Gastrocnemius medialis (tissue), 4 donors: ENCODE measurements at places on chromosomes 6 and 20. TPM values are rescaled to one million over a fixed set of nuclear protein-coding genes. Genes with fewer than 3 reads are reported as not detected.

ATG5 gene
- 21.3 TPM for total RNA-seq

LPIN3 gene
- total RNA-seq: 0.56 TPM

C6orf58 gene
- total RNA-seq: not detected

CRISP3 gene
- not detected for total RNA-seq

PRRT1 gene
- 0.49 TPM for total RNA-seq

RAET1L gene
- total RNA-seq: not detected

SASH1 gene
- 42.4 TPM for total RNA-seq

GRCh38 chr20:63562461-63563224 lies 8.7 kb downstream of the FNDC11 start:
- H3K36me3 ChIP-seq: peaks cover 9% of the 10 kb centered on the region
- no peaks in the 10 kb centered on the region for H3K27me3 ChIP-seq
- H3K4me3 ChIP-seq: no peak overlapping the region
- no peak overlapping the region for H3K27ac ChIP-seq
- no peaks in the 10 kb centered on the region for H3K4me1 ChIP-seq

DNA sequence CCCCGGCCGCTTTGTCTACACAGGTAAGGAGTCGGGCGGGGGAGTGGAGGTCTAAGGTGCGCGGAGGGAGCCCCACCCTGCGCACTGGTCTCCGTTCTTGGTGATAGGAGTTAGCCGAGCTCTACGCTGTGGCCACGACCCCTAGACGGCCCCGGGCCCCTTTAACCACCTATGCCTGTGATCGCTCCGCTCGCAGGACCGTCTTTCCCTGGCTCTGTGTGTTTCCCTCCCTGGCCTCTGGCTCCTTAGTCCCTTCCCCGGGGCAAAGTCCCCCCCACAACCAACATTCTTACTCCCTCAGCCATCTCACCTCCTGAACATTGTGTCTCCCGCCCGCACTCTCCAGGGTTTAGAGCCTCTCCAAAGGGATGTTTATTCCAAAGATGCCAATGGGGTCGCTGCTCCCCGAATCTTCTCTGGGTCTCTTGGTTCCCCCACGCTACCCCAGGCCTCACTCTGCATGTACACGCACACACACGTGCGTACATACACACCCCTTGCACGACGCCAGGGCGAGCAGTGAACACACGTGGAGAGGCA lies 50.4 kb downstream of the CPXM1 start:
- H3K27me3 ChIP-seq: peaks cover 63% of the 10 kb centered on the region
- no peak for DNase-seq
- H3K4me1 ChIP-seq: peaks cover 15% of the 10 kb centered on the region
- no peaks in the 10 kb centered on the region for H3K36me3 ChIP-seq
- no peak overlapping the region for H3K4me3 ChIP-seq
- H3K27ac ChIP-seq: no peak overlapping the region

GRCh38 chr20:61099806-61100205 lies 152.3 kb upstream of the CDH4 start:
- H3K27me3 ChIP-seq: no peaks in the 10 kb centered on the region
- H3K36me3 ChIP-seq: no peaks in the 10 kb centered on the region
- no peak overlapping the region for H3K4me3 ChIP-seq
- H3K4me1 ChIP-seq: no peaks in the 10 kb centered on the region
- no peak overlapping the region for H3K27ac ChIP-seq

DNA sequence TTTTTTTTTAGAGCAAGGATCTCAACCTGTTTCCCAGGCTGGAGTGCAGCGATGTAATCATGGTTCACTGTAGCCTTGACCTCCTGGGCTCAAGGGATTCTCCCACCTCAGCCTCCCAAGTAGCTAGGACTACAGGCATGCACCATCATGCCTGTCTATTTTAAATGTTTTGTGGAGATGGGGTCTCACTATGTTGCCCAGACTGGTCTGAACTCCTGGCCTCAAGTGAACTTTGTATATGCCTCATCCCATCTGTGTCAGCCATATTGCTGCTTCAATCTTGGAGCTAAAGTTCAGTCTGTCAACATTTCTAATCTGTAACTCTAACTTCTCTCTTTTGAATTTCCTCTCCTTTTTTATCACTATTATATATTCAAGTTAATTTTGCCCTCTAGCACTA lies 54.3 kb downstream of the CD164 start:
- no peaks in the 10 kb centered on the region for H3K36me3 ChIP-seq
- no peaks in the 10 kb centered on the region for H3K27me3 ChIP-seq
- H3K27ac ChIP-seq: no peak overlapping the region
- no peak overlapping the region for H3K4me3 ChIP-seq

- no peaks in the 10 kb centered on the region for H3K27me3 ChIP-seq
- no peaks in the 10 kb centered on the region for H3K36me3 ChIP-seq
- no peaks in the 10 kb centered on the region for H3K4me1 ChIP-seq
- no peak overlapping the region for H3K4me3 ChIP-seq
These were observed 12.3 kb upstream of the COL9A1 start for GRCh38 chr6:70315079-70315751.

DNA sequence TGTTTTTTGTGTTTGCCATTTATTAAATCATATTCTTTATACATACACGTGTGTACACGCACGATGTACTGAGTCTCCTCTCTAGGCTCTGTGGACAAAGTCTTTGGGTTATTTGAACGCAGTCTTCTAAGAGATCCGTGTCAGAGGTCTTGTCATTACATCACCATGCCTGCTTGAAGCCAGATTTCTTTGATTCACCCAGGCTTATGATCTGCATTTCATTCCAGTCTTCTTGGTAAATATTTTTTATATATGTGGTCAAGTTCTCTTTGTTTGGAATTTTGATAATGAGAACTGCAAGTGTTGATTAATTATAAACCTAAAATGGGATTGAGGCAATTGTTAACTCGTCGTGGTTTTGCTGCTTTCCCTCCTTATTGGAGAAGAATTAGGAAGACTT lies 34.6 kb downstream of the KCNS1 start:
- H3K27ac ChIP-seq: no peak overlapping the region
- no peaks in the 10 kb centered on the region for H3K27me3 ChIP-seq
- no peak for DNase-seq

DNA sequence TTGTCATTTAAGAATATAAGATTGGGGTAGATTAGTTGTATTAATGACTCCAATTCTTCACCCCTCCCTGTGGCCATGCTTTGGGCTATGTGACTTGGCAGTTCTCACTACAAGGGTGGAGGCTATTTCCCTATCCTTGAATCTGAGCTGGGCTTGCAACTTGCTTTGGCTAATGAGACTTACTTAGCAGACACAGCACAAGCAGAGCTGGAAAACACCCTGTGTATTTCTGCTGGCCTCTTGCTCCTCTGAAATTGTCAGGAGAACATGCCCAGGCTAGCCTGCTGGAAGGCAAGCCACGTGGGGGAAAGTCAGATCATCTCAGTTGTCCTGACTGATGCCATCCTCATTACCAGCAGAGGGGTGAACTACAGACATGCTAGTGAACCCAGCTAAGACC lies 126.5 kb upstream of the HDGFL1 start:
- H3K27ac ChIP-seq: no peak overlapping the region
- no peaks in the 10 kb centered on the region for H3K27me3 ChIP-seq
- DNase-seq: no peak

DNA sequence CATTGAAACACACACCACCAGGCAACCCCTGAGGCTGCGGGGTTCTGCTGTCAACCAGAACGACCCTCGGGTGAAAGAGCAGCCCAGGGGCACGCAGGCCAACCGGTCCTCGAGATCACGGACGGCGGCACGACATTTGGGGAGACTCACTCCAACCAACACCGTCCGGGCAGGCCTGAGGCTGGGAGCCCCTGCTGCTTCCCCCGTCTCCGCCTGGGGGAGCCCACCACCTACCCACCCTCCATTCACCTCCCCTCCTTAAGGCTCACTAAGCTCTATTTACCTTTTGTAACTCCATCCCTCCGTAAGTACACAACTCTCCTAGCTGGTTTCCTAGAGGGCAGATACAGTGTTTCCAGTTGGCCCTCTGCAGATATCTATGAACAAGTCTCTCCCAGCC lies 971.3 kb upstream of the DEFB115 start:
- H3K4me1 ChIP-seq: no peaks in the 10 kb centered on the region
- H3K27ac ChIP-seq: no peak overlapping the region
- H3K27me3 ChIP-seq: no peaks in the 10 kb centered on the region
- no peaks in the 10 kb centered on the region for H3K36me3 ChIP-seq
- DNase-seq: no peak
- no peak overlapping the region for H3K4me3 ChIP-seq

GRCh38 chr6:36128073-36128472 lies 2.2 kb upstream of the MAPK13 start:
- H3K36me3 ChIP-seq: no peaks in the 10 kb centered on the region
- peaks cover 8% of the 10 kb centered on the region for H3K4me1 ChIP-seq
- no peak for DNase-seq
- H3K4me3 ChIP-seq: no peak overlapping the region
- no peak overlapping the region for H3K27ac ChIP-seq

DNA sequence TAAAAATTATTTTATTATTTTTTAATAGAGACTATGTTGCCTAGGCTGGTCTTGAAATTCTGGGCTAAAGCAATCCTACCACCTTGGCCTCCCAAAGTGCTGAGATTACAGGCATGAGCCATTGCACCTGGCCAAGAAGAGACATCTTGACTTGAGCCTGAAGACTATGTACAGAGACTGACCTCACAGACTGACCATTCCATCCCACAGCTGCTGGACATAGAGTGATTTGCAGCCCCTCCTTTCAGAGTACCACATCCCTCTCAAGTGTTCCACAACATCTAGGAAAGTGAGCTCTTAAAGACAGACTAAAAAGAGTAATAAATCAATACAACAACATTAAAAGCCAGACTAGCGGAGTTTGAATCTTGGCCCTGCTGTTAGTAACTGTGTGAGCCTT lies 39.0 kb downstream of the RNF8 start:
- H3K4me3 ChIP-seq: no peak overlapping the region
- H3K4me1 ChIP-seq: no peaks in the 10 kb centered on the region
- DNase-seq: no peak
- no peaks in the 10 kb centered on the region for H3K27me3 ChIP-seq
- H3K36me3 ChIP-seq: no peaks in the 10 kb centered on the region

- H3K27ac ChIP-seq: no peak overlapping the region
- no peak overlapping the region for H3K4me3 ChIP-seq
- no peaks in the 10 kb centered on the region for H3K27me3 ChIP-seq
- H3K4me1 ChIP-seq: peaks cover 17% of the 10 kb centered on the region
- no peaks in the 10 kb centered on the region for H3K36me3 ChIP-seq
These were observed 26.1 kb upstream of the NEDD9 start for GRCh38 chr6:11258260-11259237.

DNA sequence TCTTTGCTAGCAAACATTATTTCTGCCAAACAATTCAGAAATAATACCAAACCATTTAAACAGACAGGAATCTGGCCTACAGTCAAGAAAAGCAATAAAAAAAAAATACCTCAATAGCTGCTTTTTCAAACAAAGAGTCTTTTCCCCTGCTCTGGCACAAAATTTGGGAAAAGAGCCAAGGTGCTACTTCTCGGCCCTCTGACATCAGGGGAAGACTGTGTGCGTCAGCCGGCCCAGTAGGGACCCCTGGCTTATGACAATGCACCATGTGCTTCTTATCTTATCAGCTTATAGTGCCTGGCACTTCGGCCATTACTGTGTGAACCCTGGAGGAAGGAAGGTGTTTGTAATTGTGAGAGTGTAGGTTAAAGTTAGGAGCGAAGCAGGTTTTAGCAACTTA lies 89.4 kb downstream of the PDE10A start:
- DNase-seq: no peak
- H3K4me1 ChIP-seq: no peaks in the 10 kb centered on the region
- H3K4me3 ChIP-seq: no peak overlapping the region

- H3K36me3 ChIP-seq: no peaks in the 10 kb centered on the region
- no peaks in the 10 kb centered on the region for H3K27me3 ChIP-seq
- no peak for DNase-seq
- H3K4me1 ChIP-seq: no peaks in the 10 kb centered on the region
- H3K4me3 ChIP-seq: no peak overlapping the region
These were observed 409.6 kb upstream of the SLC35B3 start for GRCh38 chr6:8844968-8845367.

DNA sequence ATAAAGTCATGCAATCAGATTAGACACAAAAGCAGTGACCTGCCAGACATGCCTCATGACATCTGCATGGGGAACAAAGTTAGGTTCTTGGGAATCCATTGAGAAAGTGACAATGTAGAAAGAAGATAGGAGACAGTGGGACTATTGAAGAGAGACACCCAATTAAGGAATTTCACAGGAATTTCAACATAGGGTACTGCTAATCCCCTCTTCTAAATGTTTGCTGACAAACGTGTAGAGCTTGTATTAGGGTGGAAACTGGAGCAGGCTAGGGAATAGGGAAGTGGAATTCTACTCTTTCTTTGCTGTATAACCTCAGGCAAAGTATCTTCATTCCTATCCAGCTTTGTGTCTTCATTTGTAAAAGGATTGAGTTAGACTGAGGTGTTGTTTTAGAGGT lies 409.4 kb upstream of the SASH1 start:
- H3K4me1 ChIP-seq: no peaks in the 10 kb centered on the region
- no peak overlapping the region for H3K4me3 ChIP-seq
- no peaks in the 10 kb centered on the region for H3K27me3 ChIP-seq
- DNase-seq: no peak
- H3K27ac ChIP-seq: no peak overlapping the region
- no peaks in the 10 kb centered on the region for H3K36me3 ChIP-seq

DNA sequence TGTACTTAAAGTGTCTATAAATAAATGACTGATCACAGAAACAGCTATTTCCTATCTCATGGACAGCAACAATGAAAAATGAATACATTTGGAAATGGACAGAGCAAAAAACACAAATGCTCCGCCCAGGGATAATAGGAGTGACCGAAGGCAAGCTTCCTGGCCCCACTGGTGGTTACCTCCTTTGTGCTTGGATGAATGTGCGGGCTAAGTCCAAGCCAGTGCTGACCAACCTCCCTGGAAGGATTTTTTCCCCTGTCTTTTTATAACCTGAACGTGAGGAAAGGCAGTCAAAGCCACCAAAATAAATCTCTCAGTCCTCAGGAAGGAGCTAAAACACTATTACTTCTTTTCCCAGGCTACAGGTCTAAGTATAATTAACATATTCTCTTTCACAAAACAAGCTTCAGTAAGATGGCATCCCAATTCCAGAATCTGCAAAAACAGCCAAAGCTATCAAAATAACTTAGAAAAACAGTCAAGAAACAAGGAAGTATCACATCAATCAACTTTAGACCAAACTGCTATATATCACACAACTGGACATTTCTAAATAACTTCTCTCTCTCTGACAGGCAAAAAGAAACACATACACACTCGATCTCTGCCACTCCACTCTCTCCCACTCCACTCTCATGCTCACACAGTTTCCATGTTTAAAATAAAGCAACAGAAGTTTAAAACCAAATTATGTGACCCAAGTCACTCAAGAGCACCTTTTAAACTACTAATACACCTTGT lies 10.0 kb downstream of the KIF16B start:
- H3K4me1 ChIP-seq: peaks cover 5% of the 10 kb centered on the region
- H3K36me3 ChIP-seq: no peaks in the 10 kb centered on the region

GRCh38 chr6:209432-210103 lies 82.7 kb upstream of the DUSP22 start:
- H3K27me3 ChIP-seq: peaks cover 7% of the 10 kb centered on the region
- H3K27ac ChIP-seq: no peak overlapping the region
- DNase-seq: no peak
- no peak overlapping the region for H3K4me3 ChIP-seq
- H3K4me1 ChIP-seq: no peaks in the 10 kb centered on the region
